CD4-positive, alpha-beta T cell treated with Interferon gamma for 1 hour (primary cell): ENCODE measurements at places on chromosomes 7 and 10.

DNA sequence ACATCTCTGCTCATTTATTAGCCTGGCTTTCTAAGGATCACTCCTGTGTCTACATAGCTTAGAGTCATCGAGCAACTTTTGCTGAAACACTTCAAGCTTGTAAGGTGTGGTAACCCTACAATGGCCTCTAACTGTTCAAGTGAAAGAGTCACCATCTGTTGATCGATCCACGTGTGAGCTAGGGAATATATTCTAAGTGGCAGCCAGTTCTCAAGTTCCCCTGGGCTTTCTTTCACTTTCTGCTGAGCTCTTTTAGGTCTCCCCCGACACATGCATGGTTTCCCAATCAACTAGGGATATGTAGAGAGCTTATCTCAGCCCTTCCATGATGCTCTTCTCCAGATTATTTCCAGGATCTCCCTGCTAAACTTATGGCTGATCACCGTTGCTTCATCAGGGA, 15.5 kb downstream of the AOAH start:
- no peak for DNase-seq

DNA sequence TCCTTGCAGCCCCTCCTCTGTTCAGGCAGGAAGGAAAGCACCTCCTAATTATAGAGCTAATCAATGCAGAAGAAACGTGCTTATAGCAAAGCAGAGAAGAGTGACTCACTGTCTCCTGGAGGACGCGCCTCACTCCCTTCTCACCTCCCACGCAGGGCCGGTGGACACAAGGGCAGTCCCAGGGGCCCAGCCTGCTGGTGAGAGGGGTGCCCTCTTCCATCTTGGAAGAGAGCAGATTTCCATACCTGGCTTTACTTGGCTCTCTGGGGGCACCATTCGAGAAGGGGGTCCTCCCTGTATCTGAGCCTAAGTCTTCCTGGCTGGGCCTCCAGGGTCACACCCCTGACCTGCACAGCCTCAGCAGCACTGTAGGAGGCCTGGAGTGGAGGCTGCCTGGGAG, 55.8 kb downstream of the RASGEF1A start:
- DNase-seq, result no peak

GRCh38 chr10:84493361-84493760, 165.0 kb downstream of the CCSER2 start:
- no peak for DNase-seq

DNA sequence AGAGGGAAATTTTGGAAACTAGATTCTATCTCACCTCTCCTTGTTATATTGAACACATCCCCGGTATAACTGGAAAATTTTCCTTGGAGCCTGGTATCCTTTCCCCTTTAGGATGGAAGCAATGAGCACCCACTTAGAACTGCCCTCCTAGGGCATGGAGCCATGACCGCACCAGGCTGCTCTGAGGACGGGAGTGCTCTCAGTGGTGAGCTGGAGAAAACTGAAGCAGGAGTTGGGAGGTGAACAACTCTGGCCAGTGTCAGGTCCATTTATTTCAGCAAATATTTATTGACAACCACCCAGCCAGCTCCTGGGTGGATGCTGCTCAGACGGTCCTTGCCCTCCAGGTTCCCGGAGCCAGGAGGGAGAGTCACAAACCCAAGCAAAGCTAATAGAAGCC, 278.1 kb downstream of the WDR11 start:
- no peak for DNase-seq

DNA sequence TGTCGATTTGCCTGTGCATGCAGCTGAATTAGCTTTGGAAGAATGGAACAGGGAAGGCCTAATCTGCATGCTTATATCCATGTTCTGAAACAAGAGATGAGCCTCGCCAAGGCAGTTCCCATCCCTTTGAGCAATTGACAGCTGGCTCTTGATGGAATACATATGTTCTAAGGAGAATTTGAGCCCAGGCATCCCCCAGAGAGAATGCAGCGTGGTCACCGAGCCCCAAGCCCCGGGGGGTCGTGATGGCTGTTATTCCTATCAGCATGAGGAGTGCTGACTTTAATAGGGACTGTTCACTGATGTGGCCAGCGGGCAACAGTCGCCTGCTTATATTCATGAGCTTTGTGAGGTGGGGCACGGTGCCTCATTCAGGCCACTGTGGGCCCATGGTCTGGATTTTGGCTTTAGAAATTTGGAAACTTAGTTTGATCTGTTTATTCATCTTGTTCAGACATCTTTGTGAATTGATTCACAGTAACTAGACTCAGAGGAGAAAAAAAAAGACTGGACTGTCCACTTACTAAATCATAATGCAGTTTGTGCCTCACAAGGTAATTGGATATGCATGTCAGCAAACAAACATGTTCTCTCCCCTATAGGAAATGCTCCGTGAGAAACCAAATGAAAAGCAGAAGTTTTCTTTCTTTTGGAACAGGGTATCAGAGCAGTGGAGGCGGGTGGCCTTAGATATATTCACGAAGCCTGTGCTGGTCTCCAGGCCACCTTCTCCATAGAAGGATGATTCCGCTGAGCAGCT, 204.9 kb downstream of the CCDC3 start:
- no peak for DNase-seq

DNA sequence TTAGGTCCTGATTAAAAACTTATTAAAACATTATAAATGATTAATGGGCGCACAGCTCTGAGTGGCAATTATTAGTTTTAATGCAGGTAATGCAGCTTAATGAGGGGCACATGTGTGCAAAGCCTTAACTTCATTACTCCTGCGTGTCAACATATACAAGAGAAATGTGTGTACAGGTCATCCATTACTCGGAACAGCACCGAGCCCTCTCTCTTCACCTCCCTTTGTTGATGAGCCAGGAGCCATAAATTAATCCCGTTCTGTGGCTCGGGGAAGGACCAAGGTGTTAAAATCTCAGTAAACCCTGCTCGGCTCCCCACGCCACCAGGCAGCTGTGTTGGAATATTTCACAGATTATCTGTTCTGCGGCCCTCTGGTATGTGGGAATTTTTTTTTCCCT, 77.8 kb downstream of the EBF3 start:
- DNase-seq, result no peak

DNA sequence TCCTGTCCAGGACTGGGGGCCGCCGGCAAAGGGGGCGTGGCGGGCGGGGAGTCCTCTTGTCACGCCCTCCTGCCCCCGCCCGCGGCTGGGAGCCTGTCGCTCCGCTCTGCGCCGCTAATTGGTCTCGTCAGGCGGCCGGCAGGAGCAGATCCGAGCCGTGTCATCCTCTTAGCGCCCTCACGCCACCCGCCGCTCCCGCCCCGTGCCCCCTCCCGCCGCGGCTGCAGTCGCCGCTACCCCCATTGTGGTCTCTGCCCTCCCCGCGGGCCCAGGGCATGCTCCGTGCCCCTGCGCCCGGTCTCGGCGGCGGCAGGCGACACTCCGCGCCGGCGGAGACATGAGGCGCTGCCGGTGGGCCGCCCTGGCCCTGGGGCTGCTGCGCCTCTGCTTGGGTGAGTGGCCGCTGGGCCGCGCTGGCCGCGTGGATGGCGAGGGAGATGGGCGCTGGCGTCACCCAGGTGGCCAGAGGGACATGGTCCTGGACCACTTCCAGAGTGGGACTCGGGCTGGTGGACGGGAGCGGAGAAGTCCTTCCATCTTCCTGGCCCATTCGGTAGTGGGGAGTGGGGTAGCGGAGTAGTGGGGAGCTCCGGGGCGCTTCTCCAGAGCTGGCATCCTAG, at the start of gene CDHR1:
CDHR1 (plus strand) TSS at position 114 of the 620 bp plus-strand sequence; CDS start at position 338, 224 bp downstream.
- DNase-seq, result peak; percentile 58

DNA sequence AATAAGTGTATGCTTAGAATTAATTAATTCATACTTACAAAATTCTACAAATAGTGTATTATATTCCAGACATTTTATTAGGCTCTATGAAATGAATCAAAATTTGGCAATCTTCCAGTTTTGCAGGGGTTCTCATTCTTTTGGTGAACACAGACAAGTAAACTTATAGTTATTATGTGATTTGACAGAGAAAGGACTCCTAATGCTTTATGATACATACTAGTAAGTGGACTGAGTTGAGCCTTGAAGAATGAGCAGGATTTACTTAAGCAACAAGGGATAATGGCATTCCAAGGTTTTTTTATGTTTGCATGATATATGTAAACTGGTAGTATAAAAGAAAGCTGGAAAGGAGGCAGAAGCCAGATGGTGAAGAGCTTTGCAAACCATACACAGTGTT, 145.7 kb upstream of the FERD3L start:
- DNase-seq, result no peak

- no peak for DNase-seq
Measured at GRCh38 chr10:132892004-132892403, 50.4 kb downstream of the CFAP46 start.

DNA sequence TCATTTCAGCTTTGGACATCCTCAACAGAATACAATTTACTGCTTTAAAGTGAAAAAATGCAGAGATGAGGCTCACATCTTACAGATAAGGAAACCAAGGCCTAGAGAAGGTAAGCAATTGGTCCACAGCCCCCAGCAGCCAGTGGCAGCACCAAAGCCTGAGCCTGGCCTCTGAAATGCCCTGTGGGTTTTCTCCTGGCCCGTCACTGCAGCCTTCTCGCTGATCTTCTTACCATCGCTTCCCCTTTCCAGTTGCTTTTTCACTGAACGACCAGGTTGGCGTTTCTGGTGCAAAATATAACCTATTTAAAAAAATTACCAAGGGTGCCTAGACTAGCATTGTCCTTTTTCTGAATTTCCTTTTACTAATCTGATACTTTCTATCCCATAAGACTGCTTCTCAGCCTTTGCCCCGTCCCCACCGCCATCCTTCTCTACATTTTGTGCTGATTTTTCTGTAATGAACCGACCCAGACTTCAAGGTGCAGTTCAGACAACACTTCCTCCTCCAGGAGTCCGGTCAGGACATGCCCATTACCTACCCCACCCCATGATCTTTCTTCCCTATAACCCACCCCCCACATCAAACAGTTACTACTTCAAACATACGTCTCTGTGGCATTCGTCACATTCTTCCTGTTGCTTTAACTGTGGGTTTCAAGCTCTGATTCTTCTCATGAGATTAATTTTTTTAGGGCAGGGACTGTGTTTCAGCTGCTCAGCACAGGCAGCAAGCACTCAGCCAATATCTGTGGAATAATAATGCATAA, 289.4 kb downstream of the DNAJB6 start:
- no peak for DNase-seq

GRCh38 chr10:117663750-117664149, 121.2 kb downstream of the EMX2 start:
- DNase-seq, result no peak

DNA sequence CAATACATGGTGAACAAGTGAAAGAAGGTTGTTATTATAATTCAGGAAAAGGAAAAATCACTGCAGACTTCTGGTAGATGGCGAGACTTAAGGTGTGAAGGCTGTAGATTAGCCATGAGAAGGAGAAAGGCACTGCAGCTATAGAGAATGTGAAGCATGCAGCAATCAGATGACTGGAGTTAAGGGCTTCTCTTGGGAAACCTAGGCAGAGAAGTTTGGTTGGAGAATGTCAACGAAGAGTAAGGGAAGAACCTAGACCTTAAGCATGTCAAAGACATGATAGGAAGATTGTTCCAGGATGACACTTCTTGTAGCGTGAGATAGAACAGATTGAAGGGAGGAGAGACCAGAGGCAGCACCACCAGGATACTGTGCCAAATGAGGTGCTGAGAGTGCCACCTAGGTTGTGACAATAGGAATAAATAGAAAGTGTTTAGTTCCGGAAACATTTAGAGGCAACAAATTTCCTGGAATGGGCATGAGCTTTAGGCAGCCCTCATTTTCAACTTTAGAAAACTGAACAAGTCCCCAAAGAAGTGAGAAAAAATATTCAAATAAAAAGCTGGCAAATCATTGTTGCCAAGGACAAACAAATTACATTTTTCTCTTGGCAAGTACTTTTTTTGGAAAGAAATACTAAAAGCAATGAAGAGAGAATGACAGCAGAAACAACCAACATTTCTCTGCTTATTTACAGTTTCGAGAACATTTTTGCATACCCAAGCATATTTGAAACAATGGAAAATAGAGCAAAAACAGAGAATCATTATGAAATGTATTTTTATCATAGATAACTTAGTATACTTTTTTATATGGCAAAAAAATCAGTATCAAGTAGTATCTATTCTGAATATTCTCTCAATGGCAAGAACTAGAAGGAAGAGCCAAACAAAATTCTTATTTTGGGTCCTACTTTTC, 4.9 kb downstream of the LRRC17 start:
- DNase-seq, result no peak

DNA sequence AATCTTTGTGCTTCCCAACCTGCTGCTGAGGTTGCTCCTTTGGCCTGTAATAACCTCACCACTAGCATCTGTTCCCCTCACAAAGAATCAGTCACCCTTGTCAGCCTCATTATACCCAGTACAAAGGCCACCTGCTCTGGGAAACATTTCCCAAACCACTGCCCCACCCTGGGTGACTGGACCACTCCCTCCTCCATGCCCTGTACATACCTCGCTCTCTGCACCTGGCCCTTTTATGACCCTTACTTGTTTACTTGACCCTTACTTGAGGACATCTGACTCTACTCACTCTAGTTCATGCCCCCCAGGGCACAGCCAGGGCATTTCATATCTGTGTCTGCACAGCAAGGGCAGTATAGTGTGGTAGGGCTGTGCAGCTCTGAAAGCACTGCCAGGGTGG, 21.4 kb upstream of the AOC1 start:
- DNase-seq, result no peak

- DNase-seq, result no peak
Measured at GRCh38 chr7:100612730-100613390, 520 bp downstream of the MOSPD3 start.

DNA sequence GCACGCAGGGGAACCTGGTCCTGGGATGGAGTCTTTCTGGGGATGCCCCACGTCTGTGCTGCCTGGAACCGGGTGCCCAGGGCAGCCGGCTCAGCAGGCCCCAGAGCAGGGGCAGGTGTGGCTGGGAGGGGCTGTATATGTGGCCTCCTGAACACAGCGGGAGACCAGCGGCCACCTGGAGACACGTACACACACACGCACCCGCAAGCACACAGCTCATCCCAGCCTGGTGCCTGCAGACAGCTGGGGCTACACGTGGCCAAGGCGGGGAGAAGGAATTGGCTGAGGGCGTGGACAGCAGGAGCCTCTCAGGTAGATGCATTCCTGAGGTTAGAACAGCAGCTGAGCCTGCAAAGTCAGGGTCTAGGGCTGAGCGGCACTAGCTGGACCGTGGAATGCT, 14.0 kb downstream of the ADAM8 start:
- DNase-seq, result no peak

GRCh38 chr10:77493239-77493806, 144.3 kb downstream of the KCNMA1 start:
- no peak for DNase-seq

DNA sequence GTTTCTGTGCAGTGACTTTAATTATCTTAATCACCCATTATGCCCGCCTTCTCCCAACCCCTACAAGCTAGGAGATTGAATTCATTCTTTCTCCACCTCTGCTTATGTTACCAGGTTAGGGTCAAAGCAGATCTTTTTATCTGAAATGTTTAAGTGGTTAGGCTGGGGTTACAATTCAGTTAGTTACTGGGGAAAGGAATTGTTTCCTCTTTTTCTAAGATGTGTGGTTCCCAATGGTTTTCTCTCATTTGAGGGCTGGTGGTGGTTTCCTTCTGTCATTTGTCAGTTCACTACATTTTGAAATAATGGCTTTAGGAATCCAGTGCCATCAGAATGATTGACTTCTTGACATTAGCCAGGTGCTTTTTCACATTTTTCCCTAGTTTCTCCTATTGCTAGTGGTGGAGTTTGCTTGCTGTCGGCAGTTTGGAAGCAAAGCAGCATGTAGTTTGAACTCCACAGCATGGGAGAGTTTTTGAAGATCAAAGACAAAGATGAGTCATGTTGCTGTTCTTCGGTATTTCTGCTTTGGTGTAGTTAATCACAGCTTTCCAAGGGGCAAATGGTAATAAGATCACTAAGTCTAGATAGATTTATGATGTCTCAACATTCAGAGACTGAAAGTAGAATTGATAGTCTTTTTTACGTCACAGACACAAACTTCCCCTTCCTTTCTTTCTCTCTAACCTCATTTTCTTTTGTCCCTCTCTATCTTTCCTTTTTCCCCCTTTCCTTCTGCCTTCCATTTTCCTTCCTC, 168.2 kb downstream of the SND1 start:
- no peak for DNase-seq
